ENCODE measurements at places on chromosomes 4 and X. TPM values are rescaled to one million over a fixed set of nuclear protein-coding genes. Genes with fewer than 3 reads are reported as not detected.

- no peak overlapping the region for H3K27ac ChIP-seq
- no peak for DNase-seq
- H3K4me3 ChIP-seq, result no peak overlapping the region
- peaks cover 12% of the 10 kb centered on the region for H3K27me3 ChIP-seq
These were observed 227.8 kb downstream of the STIM2 start for GRCh38 chr4:27088491-27088890.

DNA sequence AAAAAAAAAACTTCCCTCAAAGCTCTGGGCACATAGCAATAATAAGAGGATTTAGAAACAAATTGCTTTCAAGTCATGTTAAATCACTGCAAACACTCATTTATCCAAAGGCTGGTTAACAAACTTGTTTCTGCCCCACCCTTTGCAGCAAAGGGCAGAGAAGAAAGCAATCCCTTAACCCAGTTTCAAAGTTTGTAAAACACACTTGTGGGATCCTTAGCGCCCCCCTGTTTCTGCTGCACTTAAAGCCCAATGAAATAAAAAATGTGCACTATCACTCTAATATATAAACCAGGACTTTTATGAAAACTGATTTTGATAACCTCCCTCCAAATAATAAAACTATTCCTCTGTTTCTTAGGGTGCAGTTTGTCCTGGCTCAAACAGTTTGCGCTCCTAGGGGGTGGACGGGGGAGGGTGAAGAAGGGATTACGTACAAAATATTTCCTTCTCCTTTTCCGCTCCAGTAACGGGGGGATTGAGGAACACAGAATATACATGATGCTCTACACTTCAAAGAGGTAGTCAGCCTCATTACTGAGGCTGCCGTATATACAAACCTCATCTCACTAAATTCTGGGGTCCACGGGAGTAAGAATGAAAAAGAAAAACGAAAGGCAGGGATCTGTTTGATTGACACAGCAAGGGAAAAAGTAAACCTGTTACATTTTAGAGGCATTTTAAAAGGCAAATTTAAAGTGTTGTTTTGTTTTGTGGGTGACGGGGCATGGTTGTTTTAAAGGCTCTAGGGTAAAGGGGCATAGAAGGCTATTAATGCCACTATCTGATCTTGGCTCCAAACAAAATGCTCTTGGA is 3.1 kb upstream of the PCDH10 start:
- peaks cover 31% of the 10 kb centered on the region for H3K27me3 ChIP-seq
- no peak overlapping the region for H3K27ac ChIP-seq
- no peaks in the 10 kb centered on the region for H3K36me3 ChIP-seq
- H3K4me1 ChIP-seq, result no peaks in the 10 kb centered on the region
- DNase-seq, result no peak
- no peak overlapping the region for H3K4me3 ChIP-seq

DNA sequence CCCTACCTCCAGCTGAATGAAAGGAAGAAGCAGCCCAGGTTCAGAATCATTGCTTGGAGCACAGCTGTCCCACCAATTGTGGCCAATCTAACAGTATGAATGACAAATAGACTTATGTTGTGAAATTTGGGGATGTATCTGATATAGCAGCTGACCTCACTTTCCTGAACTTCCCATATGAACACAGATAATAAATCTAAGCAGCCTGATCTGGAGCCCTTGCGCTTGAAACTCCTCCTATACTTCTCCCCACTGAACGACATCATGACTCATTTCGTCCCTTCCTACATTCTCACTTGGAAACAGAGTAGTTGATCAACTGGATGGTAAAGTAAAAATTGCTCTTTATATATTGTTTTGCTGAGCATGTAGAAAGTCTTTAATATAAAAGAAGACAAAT is 24.2 kb upstream of the AMELX start:
- no peak overlapping the region for H3K27ac ChIP-seq
- no peak overlapping the region for H3K4me3 ChIP-seq
- H3K4me1 ChIP-seq, result no peaks in the 10 kb centered on the region
- DNase-seq, result no peak
- H3K36me3 ChIP-seq, result no peaks in the 10 kb centered on the region

The YY2 gene
- 0.66 TPM for total RNA-seq

The CXXC4 gene
- 1.5 TPM for total RNA-seq
